Epithelial cell of proximal tubule (primary cell): ENCODE measurements at places on chromosomes 12 and 14. TPM values are rescaled to one million over a fixed set of nuclear protein-coding genes. Genes with fewer than 3 reads are reported as not detected.

The STAC3 gene
- not detected in 2 replicates for total RNA-seq

The RAP1B gene
- total RNA-seq = 139 and 166 TPM in 2 replicates

The REM2 gene
- 0.17 and 0.80 TPM in 2 replicates for total RNA-seq

The STON2 gene
- 3.2 and 6.8 TPM in 2 replicates for total RNA-seq

The PLBD2 gene
- total RNA-seq = 15.6 and 20.1 TPM in 2 replicates

The DPY19L2 gene
- 5.6 and 6.9 TPM in 2 replicates for total RNA-seq

The ACVR1B gene
- 14.0 and 23.4 TPM in 2 replicates for total RNA-seq

The CHGA gene
- total RNA-seq = not detected in 2 replicates

The TPH2 gene
- total RNA-seq = not detected in 2 replicates

The LALBA gene
- total RNA-seq = not detected in 2 replicates

The ZFYVE21 gene
- 74.1 and 110 TPM in 2 replicates for total RNA-seq

The ADAMTS20 gene
- under 0.01 and 0.06 TPM in 2 replicates for total RNA-seq

The C12orf42 gene
- total RNA-seq = not detected in 2 replicates

The SPX gene
- total RNA-seq = 2.1 and 3.1 TPM in 2 replicates

The RPL36AL gene
- total RNA-seq = 278 and 384 TPM in 2 replicates

The PCED1B gene
- 3.1 and 9.0 TPM in 2 replicates for total RNA-seq

The KRT83 gene
- total RNA-seq = not detected in 2 replicates

The CYP27B1 gene
- 0.87 and 3.6 TPM in 2 replicates for total RNA-seq

The TSPAN8 gene
- 3.8 TPM in 1 of 2 replicates, not detected in the other for total RNA-seq
